ENCODE measurements at places on chromosomes 7 and 10.

DNA sequence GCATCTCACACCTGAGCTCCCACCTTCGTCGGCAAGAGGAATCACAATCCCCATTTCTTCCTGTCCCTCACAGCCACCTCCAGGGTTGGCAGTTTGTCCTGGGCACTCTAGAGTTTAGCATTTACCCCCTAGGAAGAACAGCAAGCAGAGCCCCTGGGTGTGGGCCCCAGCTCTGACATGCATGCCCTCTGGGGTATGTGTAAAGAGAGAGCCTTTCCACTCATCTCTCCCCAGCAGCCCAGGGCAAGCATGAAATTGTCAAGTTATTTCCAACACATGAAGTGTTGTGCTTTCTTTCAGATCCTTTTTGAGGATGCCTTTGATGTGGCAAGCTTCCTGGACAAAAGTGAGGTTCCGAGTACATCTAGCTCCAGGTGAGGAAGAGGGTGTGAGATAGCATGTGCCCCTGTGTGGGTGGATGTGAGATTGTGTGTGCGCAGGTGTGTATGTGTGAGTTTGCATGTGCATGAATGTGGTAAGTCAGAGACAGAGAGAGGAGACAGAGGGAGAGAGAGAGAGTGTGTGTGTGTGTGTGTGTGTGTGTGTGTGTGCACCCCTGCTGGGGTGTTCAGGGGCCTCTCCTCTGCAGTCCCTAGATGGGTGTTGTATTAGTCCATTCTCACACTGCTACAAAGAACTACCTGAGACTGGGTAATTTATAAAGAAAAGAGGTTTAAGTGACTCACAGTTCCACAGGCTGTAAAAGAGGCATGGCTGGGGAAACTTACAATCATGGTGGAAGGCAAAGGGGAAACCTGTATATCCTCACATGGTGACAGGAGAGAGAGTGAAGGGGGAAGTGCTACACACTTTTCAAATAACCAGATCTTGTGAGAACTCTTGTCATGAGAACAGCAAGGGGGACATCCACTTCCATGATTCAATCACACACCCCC lies 18.1 kb downstream of the STRA8 start:
- no peak for DNase-seq

DNA sequence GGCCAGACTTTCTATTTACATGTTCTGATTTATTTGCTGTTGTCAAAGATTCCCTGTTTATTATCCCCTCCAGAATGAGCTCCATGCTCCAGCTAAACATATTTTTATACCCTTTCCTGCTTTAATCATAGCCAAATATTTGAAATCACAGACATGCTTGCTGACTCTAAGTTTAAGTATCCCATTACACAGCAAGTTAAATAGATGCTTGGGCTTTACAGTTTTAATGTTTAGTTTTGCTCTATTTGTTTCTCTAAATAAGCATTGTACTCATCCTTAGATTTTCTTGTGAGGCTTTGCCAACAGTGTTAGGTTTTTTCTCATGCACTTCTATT lies 196.8 kb downstream of the TAX1BP1 start:
- DNase-seq = no peak

GRCh38 chr10:9010093-9010492 lies 955.6 kb downstream of the GATA3 start:
- no peak for DNase-seq

- DNase-seq = no peak
Observed at GRCh38 chr7:114110666-114111065, 191.9 kb upstream of the PPP1R3A start.
